ENCODE measurements at places on chromosomes 7 and 10.
A peak's percentile ranks its signal among the peaks of the same experiment; 100 is the strongest.

DNA sequence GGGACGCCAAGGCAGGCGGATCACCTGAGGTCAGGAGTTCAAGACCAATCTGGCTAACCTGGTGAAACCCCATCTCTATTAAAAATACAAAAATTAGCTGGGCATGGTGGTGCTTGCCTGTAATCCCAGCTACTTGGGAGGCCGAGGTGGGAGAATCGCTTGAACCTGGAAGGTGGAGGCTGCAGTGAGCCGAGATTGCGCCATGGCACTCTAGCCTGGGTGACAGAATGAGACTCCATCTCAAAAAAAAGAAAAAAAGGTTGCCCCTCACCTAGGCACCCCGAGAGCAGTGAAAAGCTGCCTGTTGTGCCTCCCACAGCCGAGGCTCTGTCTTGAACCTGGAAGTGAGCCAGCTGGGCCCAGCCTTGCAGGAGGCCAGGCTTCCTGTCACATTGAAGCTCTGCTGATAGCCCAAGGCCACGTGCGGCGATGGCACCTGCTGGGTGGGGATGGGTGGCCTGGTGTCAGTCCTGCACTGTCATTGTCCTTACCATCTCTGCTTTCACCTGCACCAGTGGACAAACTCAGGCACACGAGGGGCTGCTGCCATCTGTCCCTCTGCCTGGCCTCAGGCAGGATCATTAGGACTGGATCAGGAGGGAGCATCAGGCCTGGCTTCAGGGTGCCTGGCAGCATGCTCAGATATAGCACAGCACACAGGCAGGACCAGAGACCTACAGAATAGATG, 37.8 kb downstream of the DNAJB12 start:
- DNase-seq, result no peak

DNA sequence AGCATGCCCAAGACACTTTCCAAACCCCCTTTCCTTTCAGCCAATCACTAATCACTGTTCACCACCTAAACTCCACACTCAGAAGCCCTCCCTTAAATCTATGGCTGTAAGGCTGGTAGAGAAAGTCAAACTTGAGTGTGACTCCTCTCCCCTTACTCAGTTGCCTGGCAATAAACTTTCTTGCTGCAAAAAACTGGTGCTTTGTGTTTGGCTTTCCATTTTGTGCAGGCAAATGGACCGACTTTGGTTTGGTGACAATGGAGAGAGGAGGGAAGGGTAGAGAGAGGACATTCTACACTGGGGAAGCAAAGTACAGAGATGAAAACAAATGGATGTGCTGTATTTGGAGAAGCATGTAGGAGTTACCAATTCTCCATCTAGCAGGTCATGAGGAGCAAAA, 84.9 kb downstream of the SLC25A13 start:
- DNase-seq, result no peak

- no peak for DNase-seq
Observed at GRCh38 chr7:87548123-87548919, 52.4 kb downstream of the ABCB1 start.

GRCh38 chr10:62433901-62434300, 59.7 kb downstream of the ZNF365 start:
- no peak for DNase-seq

DNA sequence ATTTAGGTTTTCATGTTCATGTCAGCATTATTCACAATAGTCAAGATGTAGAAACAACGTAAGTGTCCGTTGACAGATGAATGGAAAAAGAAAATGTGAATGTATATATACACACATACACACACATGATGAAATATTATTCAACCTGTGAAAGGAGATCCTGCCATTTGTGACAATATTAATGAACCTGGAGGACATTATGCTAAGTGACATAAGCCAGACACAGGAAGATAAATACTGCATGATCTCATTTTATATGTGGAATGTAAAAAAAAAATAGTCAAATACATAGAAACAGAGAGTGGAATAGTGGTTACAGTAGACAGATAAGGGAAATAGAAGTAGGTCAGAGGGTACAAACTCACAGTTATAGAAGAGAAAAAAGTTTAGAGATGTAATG, 651.1 kb upstream of the MKI67 start:
- DNase-seq, result no peak

DNA sequence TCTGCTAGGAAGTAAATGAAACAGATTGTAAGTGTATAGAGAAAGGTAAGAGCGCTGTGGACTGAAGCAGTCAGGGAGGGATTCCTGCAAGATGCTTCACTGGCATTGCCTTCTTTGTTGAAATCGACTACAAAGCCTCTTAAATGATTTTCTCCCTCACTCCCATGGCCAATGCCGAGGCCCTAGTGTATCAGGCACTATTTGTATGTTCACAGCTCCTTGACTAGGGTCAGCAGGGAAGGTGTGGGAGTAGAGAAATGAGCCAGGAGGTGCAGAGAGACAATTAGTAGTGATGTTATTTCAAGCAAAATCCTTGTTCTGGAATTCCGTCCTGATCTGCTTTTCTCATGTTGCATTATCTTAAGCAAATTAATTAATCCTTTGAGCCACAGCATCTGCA, 22.9 kb upstream of the DUSP5 start:
- no peak for DNase-seq

DNA sequence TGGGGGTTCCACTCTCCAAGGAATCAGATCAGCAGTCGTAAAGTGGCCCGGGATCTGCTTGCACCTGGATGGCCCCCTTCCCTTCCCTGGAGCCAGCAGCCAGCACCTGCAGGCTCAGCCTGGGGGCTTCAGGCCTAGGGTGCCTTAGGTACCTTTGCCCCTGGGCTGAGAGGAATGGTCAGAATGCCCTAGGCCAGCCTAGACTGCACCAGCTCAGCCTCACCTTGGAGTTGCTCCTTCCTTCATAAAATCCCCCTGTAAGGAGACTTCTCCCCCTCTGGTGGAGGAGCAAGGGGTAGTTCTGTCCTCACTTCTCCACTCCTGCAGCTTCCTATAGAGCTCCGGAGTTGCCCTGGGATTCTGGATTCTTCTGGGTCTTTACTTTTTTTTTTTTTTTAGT, 32.4 kb upstream of the LBX1 start:
- no peak for DNase-seq

GRCh38 chr7:106717955-106718871, 57.3 kb upstream of the CCDC71L start:
- peak; percentile 99 for DNase-seq

GRCh38 chr7:138170959-138171703, 94.9 kb downstream of the AKR1D1 start:
- no peak for DNase-seq

DNA sequence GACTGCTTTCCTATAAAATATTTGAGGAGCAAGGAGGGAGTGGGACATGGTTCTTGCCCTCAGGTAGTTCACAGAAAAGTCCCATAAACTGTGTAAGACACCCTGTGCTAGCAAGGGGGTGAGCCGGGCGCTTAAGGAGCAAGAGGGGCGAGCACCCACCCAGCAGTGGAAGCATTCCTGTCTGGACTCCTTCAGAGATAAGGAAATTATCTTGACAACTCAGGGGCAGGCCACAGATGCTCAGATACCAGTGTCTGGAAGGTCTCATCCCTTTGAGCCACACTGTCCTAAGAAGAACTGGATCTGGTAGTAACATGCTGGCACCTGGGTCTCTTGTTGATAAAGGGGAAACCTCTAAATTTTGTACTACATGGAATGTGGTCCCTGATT, 54.1 kb downstream of the DAGLB start:
- DNase-seq, result no peak

GRCh38 chr10:117694190-117694589, 151.6 kb downstream of the EMX2 start:
- no peak for DNase-seq

GRCh38 chr10:288316-289200, 153.3 kb downstream of the ZMYND11 start:
- DNase-seq, result no peak

DNA sequence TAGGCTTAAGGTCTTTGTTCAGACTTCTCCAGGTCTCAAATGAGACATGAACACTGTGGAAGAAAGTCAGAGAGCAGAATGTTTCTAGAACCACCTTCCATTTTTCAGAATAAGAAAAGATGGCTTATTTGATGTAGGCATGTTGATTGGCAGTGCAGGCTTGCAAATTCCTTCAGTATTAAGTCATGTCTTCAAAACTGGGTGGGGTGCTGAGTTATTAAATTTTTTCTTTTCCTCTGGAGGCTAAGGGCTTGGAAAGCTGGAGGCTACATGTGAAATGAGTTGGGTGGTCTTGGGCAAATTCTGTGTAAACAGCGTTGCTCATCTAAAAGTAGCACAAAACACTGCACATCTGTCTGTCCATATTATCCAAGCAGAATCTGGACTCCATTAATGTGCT, 62.8 kb downstream of the PRTFDC1 start:
- no peak for DNase-seq

DNA sequence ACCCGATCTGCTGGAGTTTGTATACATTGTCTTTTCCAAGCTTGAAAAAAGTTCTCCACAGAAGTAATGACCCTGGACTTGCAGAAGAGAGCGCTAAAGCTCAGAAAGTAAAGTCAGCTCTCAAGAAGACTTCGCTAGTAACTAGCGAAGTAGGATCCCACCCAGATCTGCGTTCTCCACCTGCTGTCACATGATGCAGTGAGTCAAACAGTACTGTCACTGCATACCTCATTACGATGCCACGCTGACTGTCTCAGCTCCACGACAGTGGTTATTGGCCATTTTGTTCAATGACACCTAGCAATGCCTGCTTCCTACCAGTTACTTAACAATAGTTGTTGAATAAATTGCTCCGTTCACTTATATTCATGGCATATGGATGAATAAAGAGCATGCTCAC, 29.7 kb upstream of the SEC61G start:
- peak; percentile 70 for DNase-seq

GRCh38 chr10:22834471-22834870, 93.4 kb upstream of the ARMC3 start:
- no peak for DNase-seq

DNA sequence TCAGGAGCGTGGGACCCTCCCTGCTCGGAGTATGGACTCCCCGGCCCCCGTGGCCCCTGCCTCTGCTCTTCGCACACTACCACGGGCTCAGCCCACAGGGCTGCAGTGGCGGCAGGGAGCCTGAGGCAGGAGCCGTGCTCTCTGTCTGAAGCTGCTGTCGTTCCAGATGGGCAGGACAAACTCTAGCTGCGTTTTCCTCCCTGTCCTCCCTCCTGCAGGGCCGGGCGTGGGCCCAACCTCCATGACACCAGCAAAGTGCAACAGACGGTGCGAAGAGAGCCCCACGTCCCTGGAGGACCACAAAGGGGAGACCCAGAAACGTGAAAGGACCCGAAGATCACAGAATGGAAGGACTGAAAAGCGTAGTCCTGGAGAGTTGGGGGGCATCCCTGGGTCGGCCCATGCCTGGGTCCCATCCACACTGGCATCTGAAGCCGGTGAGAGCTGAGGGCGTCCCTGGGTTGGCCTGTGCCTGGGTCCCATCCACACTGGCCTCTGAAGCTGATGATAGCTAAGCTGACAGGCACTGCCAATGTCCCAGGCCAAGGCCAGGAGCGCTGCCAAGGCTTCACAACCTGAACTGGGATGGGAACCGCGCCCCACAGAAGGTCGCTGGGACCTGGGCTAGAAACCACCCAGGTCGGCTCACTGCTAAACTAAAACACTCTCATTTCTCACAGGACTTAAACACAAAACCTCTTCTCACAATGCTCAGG, 267.0 kb downstream of the MAD1L1 start:
- DNase-seq, result no peak

GRCh38 chr7:157129200-157129599, 9.5 kb upstream of the UBE3C start:
- DNase-seq, result no peak

DNA sequence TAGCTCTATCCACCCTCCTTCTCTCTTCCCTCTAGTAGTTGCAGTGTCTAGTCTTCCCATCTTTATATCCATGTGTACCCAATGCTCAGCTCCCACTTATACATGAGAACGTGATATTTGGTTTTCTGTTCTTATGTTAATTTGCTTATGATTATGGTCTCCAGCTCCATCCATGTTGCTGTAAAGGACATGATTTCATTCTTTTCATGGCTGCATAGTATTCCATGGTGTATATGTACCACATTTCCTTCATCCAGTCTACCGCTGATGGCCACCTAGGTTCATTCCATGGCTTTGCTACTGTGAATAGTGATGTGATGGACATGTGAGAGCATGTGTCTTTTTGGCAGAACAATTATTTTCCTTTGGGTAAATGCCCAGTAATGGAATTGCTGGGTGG, 6.5 kb downstream of the PRSS2 start:
- DNase-seq, result no peak

DNA sequence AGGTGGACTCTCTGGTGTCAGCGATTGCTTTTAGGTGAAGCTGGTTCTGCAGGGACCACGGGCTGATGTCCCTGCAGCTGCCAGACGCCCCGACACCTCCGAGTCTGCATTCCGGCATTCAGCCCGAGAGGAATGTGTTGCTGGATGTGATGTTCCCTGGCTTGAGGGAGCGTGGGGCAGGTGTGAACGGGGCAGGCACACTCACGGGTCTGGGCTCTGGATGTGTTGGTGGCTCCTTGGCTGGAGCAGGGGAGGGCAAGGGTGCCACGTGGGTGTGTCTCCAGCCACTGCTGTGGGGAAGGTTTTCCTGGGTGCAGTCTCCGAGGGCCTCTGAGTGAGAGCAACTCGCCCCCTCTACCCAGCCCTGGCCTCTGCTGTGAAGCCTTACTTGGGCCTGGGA, 140.5 kb downstream of the CAMK1D start:
- DNase-seq, result no peak

DNA sequence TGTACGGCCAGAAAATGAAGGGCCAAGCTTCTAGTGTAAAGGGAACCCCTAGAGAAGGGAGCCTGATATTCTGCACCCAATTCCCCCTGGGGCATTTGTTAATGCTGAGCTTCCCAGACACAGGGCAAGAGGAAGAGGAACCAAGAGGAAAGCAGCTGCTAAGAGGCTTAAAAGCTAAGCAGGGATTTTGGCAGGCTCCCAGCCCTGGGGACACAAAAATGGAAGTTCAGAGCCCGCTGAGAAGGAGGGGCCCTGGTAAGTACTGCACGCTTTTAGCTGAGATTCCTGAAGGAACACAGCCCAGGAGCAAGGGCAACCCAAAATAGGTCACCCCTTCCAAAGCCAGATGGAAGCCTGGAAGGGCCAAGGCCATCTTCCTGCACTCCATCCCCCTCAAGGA, 387.3 kb upstream of the MGMT start:
- DNase-seq, result no peak

DNA sequence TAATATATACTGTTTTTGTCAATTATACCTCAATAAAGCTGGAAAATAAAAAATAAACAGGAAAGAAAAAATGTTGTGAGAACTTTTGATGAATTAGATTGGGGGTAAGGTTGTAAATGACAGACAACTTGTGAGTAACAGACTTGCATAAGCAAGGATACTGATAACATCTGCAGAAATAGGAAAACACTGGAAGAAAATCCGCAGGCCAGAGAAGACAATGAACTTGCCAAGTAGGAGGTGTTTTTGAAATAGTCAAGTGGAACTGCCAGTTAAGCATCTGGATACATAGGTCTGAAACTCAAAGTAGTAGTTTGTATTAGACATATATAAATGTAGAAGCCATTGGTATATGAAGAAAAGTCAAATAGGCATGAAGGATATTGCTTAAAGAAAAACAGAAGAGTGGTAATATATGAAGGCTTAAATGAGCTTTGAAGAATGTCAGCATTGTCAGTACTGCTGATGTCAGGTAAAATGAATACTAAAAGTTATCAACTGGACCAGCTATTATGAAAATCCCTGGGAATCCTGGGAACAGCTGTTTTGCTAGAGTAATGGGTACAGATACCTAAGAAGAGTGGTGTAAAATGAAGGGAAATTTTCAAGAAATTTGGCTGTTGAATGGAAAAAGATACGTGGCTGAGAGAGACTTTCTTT, 58.7 kb downstream of the DNAJC1 start:
- no peak for DNase-seq

GRCh38 chr10:44640429-44640828, 255.5 kb upstream of the CXCL12 start:
- DNase-seq, result no peak

- no peak for DNase-seq
Observed at GRCh38 chr10:97919012-97919411, 69.4 kb downstream of the GOLGA7B start.

Measured in fibroblast of skin of left quadriceps (primary cell).